ENCODE measurements at places on chromosomes 3 and 15. TPM values are rescaled to one million over a fixed set of nuclear protein-coding genes. Genes with fewer than 3 reads are reported as not detected.

FOXB1 gene
- not detected for total RNA-seq

DGKG gene
- 12.1 TPM for total RNA-seq

CLDN11 gene
- total RNA-seq: not detected

COL8A1 gene
- total RNA-seq: not detected

ILDR1 gene
- total RNA-seq: not detected

GCSAM gene
- not detected for total RNA-seq

STXBP5L gene
- total RNA-seq: not detected

TRPC1 gene
- 8.1 TPM for total RNA-seq

SRGAP3 gene
- total RNA-seq: 0.77 TPM

EXD1 gene
- not detected for total RNA-seq

CSPG5 gene
- total RNA-seq: 0.86 TPM

STRIT1 gene
- not detected for total RNA-seq

PPP1R14D gene
- 0.28 TPM for total RNA-seq

SMCO1 gene
- not detected for total RNA-seq

SH2D7 gene
- total RNA-seq: not detected

NEK10 gene
- 1.1 TPM for total RNA-seq

EPHA6 gene
- not detected for total RNA-seq

ZNF385D gene
- not detected for total RNA-seq

ZBED2 gene
- 0.13 TPM for total RNA-seq

AADACL2 gene
- not detected for total RNA-seq

TMEM40 gene
- 0.88 TPM for total RNA-seq

NAALADL2 gene
- not detected for total RNA-seq

CIDEC gene
- total RNA-seq: 6.6 TPM

AGBL1 gene
- total RNA-seq: not detected

ACTC1 gene
- total RNA-seq: 0.48 TPM

HRG gene
- not detected for total RNA-seq

POLR2M gene
- 70.1 TPM for total RNA-seq

SLC38A3 gene
- not detected for total RNA-seq

DPPA2 gene
- not detected for total RNA-seq

RAB5A gene
- 38.4 TPM for total RNA-seq

IQCF5 gene
- not detected for total RNA-seq

KBTBD8 gene
- 0.56 TPM for total RNA-seq

GATA2 gene
- 5.4 TPM for total RNA-seq

PLA2G4D gene
- not detected for total RNA-seq

C3orf85 gene
- not detected for total RNA-seq

C2CD4A gene
- not detected for total RNA-seq

MCF2L2 gene
- total RNA-seq: not detected

ADGRG7 gene
- total RNA-seq: not detected

P2RY12 gene
- total RNA-seq: not detected

KNG1 gene
- not detected for total RNA-seq

CAMK1 gene
- 17.7 TPM for total RNA-seq

ARGFX gene
- total RNA-seq: not detected

KBTBD13 gene
- not detected for total RNA-seq

ZNF660 gene
- total RNA-seq: not detected

TBC1D23 gene
- total RNA-seq: 13.2 TPM
